ENCODE measurements at places on chromosomes 2 and 18. TPM values are rescaled to one million over a fixed set of nuclear protein-coding genes. Genes with fewer than 3 reads are reported as not detected.
A peak's percentile ranks its signal among the peaks of the same experiment; 100 is the strongest.

Gene ASPRV1
- 1.7 TPM for total RNA-seq

Gene TLK1
- 69.6 TPM for total RNA-seq

- no peak for DNase-seq
These were observed 42.0 kb upstream of the B3GNT7 start for GRCh38 chr2:231353469-231353868.

DNA sequence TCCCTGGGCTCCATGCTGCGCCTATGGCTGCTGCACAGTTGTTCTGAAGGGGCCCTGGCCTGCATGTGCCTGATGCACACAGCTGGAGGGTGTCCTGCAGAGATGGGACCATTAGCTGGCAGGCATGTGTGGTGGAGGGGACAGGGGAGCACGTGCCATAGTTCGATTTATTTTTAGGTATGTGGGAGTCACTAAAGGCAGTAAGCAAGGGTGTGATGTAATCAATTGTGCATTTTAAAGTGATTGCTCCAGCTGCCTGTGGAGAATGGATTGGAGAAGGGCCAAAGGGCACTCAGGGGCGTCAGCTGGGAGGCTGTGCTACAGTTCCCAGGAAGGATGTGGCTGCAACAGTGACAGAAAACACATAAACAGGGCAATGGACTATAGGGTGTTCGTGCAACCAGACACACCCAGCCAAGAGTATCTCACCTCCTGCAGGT is 205.1 kb downstream of the ARL4C start:
- DNase-seq = no peak

DNA sequence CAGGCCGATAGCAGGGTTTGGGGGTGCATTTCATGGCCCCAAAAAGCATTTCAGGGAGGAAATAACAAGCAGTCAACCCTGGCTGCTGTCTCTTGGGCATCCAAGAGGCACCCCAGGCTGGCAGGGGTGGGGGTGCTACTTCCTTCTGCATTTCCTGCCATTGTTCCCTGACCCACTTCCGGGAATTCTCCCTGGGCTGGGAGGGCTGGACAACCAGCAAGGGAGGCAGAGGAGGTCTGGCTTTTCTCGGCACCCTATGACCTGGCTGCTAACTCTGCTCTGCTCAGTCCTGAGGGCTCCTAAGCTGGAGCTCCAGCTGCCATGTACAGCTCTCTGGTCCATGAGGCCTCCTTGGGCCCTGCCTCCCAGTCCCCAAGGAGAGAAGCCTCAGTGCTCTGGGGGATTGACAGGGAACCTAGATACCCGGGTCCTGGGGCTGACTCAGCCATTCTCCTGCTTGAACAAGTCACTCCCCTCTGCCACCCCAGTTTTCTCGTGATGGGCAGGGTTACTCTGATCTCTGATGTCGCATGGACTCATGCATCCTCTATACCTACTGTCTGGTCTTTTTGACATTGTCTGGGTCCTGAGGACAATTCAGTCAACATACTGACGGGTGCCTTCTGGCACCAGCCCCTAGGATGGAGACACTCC is 47.2 kb downstream of the DYSF start:
- no peak for DNase-seq

- no peak for DNase-seq
These were observed 52.3 kb downstream of the TFCP2L1 start for GRCh38 chr2:121232626-121233265.

GRCh38 chr2:167509586-167509985 is 621.3 kb downstream of the XIRP2 start:
- DNase-seq = no peak

DNA sequence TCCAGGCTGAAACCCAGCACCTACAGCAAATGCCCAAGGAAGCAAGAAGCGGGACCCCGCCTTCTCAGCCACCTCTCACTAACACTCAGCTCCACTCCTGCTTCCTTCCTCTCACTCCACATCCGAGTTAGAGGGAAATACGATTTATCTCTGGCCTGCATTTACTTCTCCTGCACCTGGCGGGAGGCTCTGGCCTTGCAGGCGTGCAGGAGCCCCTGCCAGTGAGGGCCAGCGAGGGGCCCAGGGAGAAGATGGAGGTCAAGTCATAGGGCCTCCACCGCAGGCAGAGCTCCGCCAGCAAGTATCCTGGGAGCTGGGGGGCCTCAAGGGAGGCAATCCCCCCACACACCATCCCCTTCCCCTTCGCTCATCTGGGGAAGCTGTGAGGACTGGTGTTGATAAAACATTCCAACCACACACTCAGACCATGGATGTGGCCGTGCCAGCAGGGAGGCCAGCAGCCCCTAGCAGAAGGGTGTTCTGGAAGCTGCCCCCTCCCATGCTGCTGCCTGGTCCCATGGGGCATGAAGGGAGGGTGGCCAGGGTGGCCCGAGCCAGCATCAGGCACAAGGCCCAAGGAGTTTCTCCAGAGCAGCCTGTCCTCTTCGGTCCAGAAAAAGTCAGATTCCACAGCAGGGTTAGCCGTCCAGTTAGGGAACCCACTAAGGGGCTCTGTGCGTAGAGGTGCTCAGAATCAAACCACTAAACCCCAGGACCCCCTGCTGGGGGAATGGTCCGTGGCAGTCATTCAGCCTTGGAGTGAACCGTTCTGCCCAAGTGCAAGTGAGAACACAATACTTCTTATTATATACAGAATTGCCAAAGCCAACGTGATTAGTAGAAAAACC is 91.2 kb downstream of the HDAC4 start:
- DNase-seq = peak; percentile 41

DNA sequence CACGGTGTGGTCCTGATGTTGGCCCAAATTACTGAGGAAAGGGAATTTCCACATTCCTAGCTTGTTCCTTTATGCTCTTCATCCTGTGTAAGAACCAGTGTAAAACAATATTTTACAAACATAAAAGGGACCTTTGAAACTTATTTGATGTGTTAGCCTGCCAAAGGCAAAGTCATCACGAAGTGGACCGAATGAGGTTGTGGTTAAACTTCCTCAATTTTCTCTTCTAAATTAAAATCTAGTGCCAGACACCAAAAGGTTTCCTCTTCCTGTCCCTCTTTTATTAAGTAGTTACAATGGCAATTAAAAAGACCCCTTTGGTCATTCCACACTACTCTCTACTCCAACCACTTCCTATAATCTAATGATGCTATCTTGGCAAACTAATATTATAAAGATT is 279.8 kb downstream of the AFF3 start:
- no peak for DNase-seq

GRCh38 chr2:222423186-222423585 is 1.2 kb upstream of the SGPP2 start:
- no peak for DNase-seq

- no peak for DNase-seq
These were observed 389.9 kb downstream of the SOX11 start for GRCh38 chr2:6081955-6082624.

Gene PAIP2B
- total RNA-seq = 11.6 TPM

GRCh38 chr2:66508484-66509071 is 73.7 kb downstream of the MEIS1 start:
- no peak for DNase-seq

- DNase-seq = no peak
These were observed 10.4 kb upstream of the KLHL30 start for GRCh38 chr2:238128061-238128440.
